ENCODE measurements at places on chromosomes 12 and 14.

GRCh38 chr12:101570047-101570446, 24.7 kb upstream of the MYBPC1 start:
- DNase-seq, result no peak

DNA sequence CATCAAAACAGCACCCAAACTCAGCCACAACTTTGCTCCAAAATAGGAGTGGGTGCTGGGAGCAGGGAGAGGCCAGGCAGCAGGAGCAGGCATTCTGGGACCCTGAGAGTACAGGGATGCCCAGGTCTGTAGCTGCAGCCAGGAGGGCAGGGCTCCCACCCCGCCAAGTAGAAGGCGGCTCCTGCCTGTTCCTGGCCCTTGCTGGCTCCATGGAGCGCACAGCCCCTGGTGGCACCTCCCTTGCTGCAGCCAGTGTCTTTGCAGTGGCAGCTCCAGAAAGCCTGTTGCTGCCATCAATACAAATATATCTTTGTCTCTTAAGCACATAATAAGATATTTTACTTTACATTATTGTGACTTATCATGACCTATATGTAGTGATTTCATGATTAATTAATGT, 1096.5 kb downstream of the FSCB start:
- no peak for DNase-seq

GRCh38 chr12:52206304-52207040, 14.7 kb upstream of the KRT80 start:
- DNase-seq, result no peak

DNA sequence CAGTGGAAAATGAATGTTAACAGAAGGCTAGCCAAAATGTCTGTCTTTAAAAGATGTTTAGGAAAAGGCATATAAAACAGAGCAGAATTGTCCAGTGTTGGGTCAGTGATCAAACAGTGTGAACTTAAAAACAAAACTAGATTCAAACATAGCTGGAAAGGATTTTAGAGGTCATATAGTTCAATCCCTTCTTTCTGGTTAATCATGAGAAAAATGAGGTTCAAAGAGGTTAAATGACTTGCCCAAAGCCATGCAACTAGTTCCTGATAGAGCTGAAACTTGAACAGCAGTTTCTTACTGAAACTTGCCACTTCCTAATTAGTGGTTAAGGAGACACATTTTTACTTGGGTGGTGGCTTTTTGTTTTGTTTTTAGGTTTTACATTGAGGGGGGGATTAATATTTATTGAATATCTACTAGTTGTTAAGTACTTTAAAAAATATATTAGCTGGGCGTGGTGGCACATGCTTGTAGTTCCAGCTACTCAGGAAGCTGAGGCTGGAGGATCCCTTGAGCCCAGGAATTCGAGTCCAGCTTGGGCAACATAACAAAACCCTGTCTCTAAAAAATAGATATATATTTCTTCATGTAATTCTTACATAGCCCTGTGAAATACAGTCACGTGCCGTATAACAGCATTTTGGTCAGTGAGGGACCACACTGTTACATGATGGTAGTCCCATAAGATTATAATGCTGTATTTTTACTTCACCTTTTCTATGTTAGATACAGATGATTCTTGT, 20.4 kb downstream of the ACVR1B start:
- DNase-seq, result no peak

DNA sequence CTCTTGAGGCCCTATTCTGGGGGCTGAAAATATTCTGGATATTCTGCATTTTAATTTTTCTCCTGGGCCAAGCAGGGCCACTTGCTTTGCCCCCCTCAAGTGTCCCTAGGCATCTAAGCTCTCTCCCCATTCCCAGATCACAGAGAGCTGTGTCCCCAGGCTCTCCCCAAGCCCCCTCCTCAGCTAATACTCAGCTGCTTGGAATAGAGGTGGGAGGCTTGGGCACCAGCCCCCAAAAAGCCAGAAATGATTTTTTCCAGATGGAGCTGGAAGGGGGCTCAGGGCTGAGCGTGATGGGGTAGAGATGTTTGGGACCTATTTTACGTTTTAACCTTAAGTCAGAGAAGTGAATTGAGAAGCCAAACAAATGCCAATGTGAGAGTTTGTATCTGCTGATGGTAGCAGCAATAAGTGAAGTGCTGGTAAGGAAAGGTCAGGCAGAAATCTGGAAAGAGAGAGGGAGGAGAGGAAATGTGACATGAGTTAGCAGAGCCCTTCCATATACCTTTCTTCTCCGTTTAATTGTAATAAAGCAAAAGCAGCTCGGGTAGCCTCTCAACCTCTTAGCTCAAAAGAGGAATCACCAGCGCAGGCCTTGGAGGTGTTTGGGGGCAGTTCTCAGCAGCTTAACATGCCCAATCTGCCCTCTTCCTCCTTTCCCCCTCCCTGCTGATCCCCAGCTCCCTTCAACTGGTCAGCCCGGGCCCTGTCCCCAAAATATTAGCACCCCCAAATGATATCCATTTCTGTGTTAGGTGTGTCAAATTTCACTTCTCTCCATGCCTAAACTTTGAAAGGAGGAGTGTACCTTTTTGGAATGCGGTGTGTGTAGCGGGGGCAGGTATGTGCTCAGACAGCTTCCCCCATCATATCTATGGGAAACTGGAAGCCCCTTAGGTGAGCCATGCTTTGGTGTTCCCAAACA, 5.0 kb upstream of the HOXC6 start:
- no peak for DNase-seq

GRCh38 chr14:65791191-65791981, 378.9 kb downstream of the FUT8 start:
- DNase-seq, result no peak
